HepG2 (cell line): ENCODE measurements at places on chromosomes 4 and X. TPM values are rescaled to one million over a fixed set of nuclear protein-coding genes. Genes with fewer than 3 reads are reported as not detected.

MSANTD1 gene
- 0.10 and 0.22 TPM in 2 replicates for total RNA-seq

PWWP3B gene
- 0.04 and 0.08 TPM in 2 replicates for total RNA-seq

DNA sequence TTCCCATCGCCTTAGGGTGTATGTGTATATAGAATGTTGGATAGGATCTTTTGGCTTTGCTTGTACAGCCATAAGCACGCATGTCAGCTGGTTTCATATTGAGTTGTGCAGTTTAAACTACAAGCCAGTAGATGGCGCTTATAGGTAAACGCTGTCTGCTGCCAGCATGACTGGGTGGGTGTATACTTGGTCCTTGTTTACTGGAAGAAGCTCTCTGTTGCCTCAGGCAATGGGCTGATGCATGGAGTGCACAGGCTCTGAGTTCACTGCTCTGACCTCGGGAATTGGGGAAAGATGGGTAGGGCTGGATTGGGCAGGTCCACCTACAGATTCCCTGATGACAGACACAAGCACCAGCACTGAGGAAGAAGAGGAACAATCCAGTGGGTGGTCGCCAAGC lies 831.5 kb downstream of the STIM2 start:
- no peaks in the 10 kb centered on the region for H3K27me3 ChIP-seq
- H3K4me3 ChIP-seq = no peak overlapping the region
- H3K27ac ChIP-seq = no peak overlapping the region
- H3K4me1 ChIP-seq = peaks cover 12% of the 10 kb centered on the region; the same call in 1 of the 2 replicates
- peak; percentile 28 for DNase-seq
- H3K36me3 ChIP-seq = no peaks in the 10 kb centered on the region

- H3K27me3 ChIP-seq = no peaks in the 10 kb centered on the region
- no peaks in the 10 kb centered on the region for H3K4me1 ChIP-seq
- H3K27ac ChIP-seq = no peak overlapping the region
- no peaks in the 10 kb centered on the region for H3K36me3 ChIP-seq
- DNase-seq = no peak
Measured at GRCh38 chr4:105543346-105543745, 9.1 kb upstream of the ARHGEF38 start.

- no peaks in the 10 kb centered on the region for H3K4me1 ChIP-seq
- H3K27me3 ChIP-seq = no peaks in the 10 kb centered on the region
- H3K36me3 ChIP-seq = no peaks in the 10 kb centered on the region
- H3K4me3 ChIP-seq = no peak overlapping the region
- H3K27ac ChIP-seq = no peak overlapping the region
Measured at GRCh38 chr4:61872983-61873382, 672.9 kb downstream of the ADGRL3 start.

GRCh38 chr4:93495346-93495745 lies 333.2 kb upstream of the ATOH1 start:
- no peak overlapping the region for H3K4me3 ChIP-seq
- no peaks in the 10 kb centered on the region for H3K36me3 ChIP-seq
- no peaks in the 10 kb centered on the region for H3K4me1 ChIP-seq
- no peaks in the 10 kb centered on the region for H3K27me3 ChIP-seq
- DNase-seq = no peak
- H3K27ac ChIP-seq = no peak overlapping the region

DNA sequence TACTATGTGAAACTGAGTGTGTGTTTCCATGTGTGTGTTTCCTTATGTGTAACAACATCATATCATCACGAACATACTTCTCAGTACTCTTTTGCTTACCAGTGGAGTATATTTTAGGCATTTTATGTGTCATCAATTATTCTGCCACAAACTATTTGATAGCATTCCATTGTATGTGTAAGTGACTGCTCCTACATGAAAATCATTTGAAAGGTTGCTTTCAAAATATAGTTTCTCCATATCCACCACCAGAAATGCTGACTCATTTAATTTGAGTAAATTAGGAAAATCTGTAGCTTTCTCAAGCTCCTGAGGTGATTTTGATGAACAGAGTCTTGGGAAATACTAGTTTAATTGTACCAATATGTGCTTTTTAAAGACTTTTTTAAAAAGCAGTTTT lies 376.2 kb downstream of the PCDH18 start:
- no peaks in the 10 kb centered on the region for H3K4me1 ChIP-seq
- H3K36me3 ChIP-seq = no peaks in the 10 kb centered on the region
- H3K27ac ChIP-seq = no peak overlapping the region

DNA sequence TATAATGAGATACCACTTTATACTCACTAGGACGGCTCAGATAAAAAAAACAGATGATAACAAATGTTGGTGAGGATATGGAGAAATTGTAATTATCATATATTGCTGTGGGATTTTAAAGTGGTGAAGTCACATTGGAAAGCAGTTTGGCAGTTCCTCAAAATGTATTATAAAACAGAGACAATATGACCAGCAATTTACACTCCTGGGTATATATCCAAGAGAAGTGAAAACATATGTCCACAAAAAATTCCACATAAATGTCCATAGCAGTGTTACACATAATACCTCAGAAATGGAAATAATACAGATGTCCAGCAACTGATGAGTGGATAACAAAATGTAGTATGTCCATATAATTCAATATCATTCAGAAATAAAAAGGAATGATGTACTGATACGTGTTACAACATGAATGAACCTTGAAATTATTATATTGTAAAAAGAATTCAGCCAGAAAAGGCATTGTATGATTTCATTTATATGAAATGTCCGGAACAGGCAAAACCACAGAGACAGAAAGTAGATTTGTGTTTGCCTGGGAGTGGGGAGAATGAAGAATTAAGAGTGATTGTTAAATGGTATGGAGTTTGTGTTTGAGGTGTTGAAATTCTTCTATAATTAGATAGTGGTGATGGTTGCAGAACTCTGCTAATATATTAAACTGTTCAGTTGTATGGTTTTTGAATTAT lies 220.9 kb downstream of the SLC7A11 start:
- no peak overlapping the region for H3K27ac ChIP-seq
- H3K27me3 ChIP-seq = no peaks in the 10 kb centered on the region
- H3K4me3 ChIP-seq = no peak overlapping the region
- H3K36me3 ChIP-seq = no peaks in the 10 kb centered on the region
